ENCODE measurements at places on chromosomes 1 and 21.

DNA sequence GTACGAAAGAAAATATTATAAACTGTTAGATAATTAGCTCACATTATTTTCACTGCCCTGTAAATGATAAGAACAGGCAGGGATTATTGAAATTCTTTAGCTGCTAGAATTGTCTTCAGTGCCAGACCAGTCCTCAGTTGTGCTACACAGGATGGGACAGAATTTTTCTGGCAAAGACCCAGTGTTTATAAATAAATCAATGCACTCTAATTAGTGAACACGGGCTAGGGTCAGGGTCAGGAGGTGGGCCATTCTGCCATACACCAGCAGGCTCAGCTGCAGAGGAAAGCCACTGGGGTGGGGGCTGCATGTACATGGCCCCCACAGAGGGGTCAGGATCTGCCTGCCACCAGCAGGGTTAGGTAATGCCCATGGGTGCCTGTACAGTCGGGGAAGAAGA is 6.4 kb downstream of the BCAR3 start:
- DNase-seq = no peak

GRCh38 chr1:227654858-227655752 is 80.0 kb downstream of the JMJD4 start:
- no peak for DNase-seq

DNA sequence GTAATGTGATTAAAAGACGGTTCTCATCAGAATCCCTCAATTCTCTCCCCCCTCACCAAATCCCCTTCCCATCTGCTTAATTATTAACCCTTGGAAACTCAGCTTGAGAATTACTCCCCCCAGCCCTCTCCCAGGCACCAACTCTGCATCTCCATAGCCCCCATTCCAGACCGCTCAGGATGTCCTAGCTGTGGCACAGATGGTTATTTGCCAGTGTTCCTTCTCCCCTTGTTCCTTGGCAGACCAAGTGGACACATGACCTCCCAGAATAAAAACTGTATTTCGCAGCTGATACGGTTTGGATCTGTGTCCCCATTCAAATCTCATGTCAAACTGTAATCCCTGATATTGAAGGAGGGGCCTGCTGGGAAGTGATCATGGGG is 14.6 kb downstream of the HENMT1 start:
- no peak for DNase-seq

- peak; percentile 33 for DNase-seq
Measured at GRCh38 chr1:227273557-227273956, 44.7 kb downstream of the CDC42BPA start.

- no peak for DNase-seq
Measured at GRCh38 chr1:23930861-23931490, 17.8 kb upstream of the CNR2 start.

DNA sequence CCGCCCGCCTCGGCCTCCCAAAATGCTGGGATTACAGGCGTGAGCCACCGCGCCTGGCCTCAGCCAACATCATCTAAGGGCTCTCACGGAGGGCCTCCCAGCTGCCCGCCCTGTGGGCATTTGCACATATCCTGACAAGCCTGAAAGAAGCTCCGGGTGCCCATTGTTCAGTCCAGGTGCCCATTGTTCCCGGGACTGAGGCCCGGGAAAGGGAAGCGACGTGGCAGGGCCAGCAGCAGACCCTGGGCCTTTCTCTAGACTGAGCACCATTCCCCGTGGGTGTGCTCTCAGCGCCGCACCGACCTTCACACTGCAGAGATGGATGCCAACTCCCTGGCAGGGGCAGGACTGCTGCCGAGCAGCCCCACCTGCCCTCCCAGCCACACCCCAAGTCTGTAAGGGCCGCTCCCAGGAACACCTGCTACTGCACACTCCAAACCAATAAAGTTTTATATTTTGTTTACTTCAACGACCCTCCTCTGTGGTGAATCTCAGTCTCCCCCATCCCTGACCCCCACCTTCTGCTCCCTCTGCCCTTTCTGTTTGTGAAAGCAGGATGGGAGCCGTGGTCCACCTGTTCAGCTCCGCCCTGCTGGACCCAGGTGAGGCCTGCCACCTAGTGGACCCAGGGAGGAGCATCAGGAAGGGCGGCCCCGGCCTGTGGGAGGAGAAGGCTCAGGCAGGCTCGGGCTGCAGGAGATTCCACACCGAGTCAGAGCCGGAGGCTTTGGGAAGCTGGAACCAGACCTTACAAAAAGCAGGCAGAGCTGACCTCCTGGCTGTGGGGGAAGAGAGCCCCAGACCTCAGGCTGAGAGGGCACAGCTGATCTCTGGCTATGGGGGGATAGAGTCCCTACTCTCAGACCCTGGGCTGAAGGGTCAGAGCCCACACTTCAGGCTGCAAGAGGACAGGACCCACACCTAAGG is 1.1 kb upstream of the TMEM82 start:
- peak; percentile 81 for DNase-seq

GRCh38 chr1:37484325-37485051 is 10.1 kb downstream of the ZC3H12A start:
- no peak for DNase-seq

- no peak for DNase-seq
Measured at GRCh38 chr1:5256793-5257192, 602.4 kb downstream of the AJAP1 start.

GRCh38 chr1:100458661-100459357 is 79.1 kb upstream of the GPR88 start:
- no peak for DNase-seq

- DNase-seq = no peak
Measured at GRCh38 chr1:29256394-29256793, 20.1 kb downstream of the PTPRU start.

DNA sequence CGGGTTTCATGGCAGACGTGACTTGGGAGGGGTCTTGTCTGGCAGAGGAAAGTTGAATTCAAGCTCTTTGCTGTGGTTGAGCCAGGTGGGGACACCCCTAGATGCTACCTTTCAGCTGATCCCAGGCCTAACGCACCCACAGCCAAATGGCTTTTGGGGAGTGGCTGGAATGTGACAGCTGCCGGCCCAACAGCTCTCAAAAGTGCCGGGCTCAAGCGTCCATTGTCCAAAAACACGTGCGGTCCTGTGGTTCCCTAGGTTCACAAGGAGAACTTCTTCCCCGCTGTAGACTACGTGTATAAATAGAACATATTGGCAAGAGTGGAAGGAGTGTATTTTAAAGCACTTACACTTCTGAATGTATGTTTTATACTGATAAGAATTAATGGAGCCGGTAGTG is 87.1 kb upstream of the ARHGEF16 start:
- no peak for DNase-seq

GRCh38 chr1:221801773-221802516 is 60.1 kb upstream of the DUSP10 start:
- DNase-seq = no peak

- DNase-seq = no peak
Measured at GRCh38 chr1:7842517-7842916, 10.3 kb downstream of the UTS2 start.

DNA sequence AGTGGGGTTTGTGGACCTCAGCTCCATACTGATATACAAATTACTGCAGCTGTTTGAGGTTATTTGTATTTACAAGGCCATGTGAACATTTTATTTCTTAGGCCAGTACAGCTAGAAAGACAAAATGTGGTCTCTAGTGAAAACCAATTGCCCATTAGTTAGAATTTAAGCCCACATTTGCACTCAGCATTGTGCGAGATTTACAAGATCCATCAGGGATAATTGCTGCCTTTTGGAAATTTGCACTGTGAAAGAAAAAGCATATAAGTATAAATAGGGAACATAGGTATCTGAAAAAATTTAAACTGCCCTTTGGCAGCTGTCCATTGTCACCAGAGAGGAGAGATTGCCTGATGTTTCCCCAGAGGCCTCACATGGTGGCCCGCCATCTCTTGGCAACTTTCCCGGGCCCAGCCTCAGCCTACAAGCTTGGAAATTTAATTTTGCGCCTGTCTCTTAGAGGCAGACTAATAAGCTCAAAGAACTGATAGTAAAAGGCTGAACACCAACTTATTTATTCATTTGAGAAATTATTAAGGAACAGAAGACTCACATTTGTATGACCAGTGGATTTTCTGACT is 120.7 kb downstream of the MAP3K21 start:
- DNase-seq = no peak

- DNase-seq = no peak
Measured at GRCh38 chr1:227190321-227190720, 128.0 kb downstream of the CDC42BPA start.

GRCh38 chr21:40120940-40121575 is 253.8 kb downstream of the PCP4 start:
- DNase-seq = no peak

DNA sequence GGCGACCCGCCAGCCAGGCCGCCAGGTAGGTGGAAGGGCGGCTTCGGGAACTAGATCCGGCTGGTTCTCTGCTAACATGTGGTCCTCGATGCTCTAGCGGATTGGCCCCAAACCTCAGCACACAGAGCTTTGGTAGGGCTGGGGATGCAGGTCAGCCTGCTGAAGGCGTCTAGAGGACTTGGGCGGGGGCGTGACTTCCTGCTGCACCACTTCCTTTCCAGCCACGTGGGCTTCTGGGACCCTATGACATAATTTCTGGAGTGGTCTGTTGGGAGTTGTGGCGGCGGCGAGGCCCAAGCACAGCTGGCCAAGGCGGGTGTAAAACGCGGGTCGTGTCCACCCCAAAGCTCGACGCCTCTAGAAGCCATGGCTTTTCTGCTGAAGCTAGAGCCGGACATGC is 124.5 kb downstream of the ATF6 start:
- DNase-seq = no peak

GRCh38 chr1:94462606-94463005 is 44.4 kb downstream of the ABCD3 start:
- no peak for DNase-seq

DNA sequence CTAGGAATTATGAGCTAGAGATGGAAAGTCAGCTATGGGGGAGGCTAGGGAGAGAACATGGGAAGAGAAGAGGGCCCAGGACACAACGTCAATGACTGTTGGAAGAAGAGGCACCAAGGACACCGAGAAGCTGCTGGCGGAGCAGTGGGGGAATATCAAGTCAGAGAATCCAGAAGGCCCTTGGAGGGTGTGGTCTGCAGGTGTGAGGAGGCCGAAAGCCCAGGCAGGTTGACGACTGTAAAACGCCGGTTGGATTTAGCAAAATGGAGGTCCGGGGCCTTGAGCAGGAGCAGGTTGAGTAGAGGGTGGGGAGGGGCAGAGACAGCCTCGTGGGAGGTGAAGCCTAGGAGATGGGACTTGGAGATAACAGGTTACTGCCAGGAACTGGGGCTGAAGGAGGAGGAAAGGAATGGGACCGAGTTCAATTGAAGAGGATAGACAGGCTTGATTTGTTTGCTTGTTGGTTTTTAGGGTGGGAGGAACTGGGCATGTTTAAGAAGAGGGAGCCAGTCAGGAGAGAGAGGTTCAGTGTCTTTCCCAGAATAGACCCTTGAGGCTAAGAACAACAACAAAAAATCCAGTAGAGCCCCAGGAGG is 35.1 kb downstream of the EDN2 start:
- no peak for DNase-seq

DNA sequence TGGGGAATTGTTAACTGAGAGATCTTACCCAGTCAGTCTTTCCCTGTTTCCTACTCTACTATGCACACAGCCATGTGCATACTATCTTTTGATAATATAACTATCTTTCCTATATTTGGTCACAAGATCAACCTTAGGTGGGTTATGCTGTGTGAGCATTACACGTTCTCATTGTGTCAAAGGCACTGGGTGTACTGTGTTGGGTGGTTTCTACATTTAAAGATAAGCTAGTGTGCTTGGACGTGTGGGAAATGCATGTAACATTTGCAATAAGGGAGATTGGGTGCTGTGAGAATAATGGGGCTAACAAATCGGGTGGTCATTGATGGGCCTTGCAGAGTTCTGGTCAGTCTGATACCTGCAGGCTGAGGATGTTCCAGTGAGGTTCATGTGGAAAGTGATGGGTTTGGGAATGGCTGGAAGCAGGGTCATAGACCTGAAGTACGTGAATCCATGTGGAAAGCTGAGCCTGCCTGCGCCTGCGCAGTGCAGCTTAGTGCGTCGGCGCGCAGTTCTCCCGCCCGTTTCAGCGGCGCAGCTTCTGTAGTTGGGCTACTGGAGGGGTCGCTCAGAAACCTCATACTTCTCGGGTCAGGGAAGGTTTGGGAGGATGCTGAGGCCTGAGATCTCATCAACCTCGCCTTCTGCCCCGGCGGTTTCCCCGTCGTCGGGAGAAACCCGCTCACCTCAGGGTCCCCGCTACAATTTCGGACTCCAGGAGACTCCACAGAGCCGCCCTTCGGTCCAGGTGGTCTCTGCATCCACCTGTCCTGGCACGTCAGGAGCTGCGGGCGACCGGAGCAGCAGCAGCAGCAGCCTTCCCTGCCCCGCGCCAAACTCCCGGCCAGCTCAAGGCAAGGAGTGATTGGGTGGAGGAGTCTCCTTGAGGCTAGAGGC is at the start of gene MSH4:
Gene MSH4, plus strand, starts transcription at position 507 of the 897 bp plus-strand sequence. Its CDS starts 104 bp downstream, at position 611.
- no peak for DNase-seq

DNA sequence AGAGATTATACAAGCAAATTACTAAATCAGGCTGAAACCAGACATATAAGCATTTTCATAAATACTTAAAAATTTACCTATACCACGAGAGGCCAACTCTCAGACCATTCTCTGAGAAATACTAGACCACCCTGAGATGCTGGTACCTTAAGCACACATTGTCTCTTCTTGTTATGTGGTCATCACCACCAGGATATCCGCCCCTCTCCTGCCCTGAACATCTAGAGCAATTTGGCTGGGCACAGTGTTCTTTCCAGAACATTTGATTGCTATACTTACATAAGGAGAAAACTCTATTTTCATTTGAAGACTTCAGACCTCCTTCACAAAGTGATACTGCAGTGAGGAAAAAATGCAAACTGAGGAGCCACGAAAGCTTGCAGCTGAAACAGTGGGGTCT is 36.2 kb upstream of the DUSP10 start:
- no peak for DNase-seq

DNA sequence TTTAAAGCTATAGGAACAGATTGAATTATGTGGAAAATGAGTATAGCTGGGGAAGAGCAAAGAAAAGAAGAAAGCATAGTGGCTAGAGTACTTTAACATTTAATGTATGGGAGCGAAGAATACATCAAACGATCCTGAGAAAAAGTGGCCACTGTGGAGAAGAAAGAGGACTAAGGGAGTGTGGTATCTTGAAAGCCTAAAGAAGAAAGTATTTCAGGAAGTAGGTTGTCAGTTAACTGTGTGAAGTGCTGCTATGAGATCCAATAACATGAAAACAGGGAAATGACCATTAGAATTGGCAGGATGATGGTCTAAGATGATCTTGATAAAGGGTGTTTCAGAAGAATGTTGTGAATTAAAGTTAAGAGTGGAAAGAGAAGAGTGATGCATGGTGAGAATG is 219.6 kb upstream of the BEND5 start:
- no peak for DNase-seq

- DNase-seq = no peak
Measured at GRCh38 chr1:153379591-153379990, 4.2 kb upstream of the S100A12 start.

- no peak for DNase-seq
Measured at GRCh38 chr21:33659568-33659949, 17.3 kb downstream of the ITSN1 start.

GRCh38 chr1:87362063-87362833 is 33.6 kb downstream of the LMO4 start:
- no peak for DNase-seq

GRCh38 chr21:42724226-42724920 is 71.0 kb downstream of the PDE9A start:
- no peak for DNase-seq

- DNase-seq = no peak
Measured at GRCh38 chr1:244414543-244414942, 37.2 kb downstream of the ADSS2 start.

GRCh38 chr1:73783352-73783751 is 414.6 kb downstream of the LRRIQ3 start:
- no peak for DNase-seq
